ENCODE measurements at places on chromosomes 6 and 20. TPM values are rescaled to one million over a fixed set of nuclear protein-coding genes. Genes with fewer than 3 reads are reported as not detected.

BPIFB1 gene
- not detected for total RNA-seq

CPNE5 gene
- 2.5 TPM for total RNA-seq

C6orf58 gene
- total RNA-seq: not detected

EFHC1 gene
- total RNA-seq: 1.0 TPM

MPIG6B gene
- total RNA-seq: not detected

ADTRP gene
- total RNA-seq: 0.39 TPM

SLC26A8 gene
- not detected for total RNA-seq

TRIM10 gene
- 0.05 TPM for total RNA-seq

CDH22 gene
- total RNA-seq: not detected

SCRT2 gene
- total RNA-seq: not detected

PSORS1C2 gene
- total RNA-seq: not detected

CABLES2 gene
- 21.9 TPM for total RNA-seq

MEP1A gene
- not detected for total RNA-seq

DLK2 gene
- 0.45 TPM for total RNA-seq

SNX21 gene
- total RNA-seq: 1.8 TPM

Measured in T-helper 2 cell treated with Interferon-gamma antibody and Interleukin-4, amounts not matched to agents 100 ng/mL and 5 ng/mL, for 36 hours (primary cell).